Activated CD8-positive, alpha-beta T cell treated with anti-CD3 and anti-CD28 coated beads, Interleukin-2, amount 10 ng/mL, durations not matched to agents 7 days and 5 days (primary cell): ENCODE measurements at places on chromosomes 5 and 9. TPM values are rescaled to one million over a fixed set of nuclear protein-coding genes. Genes with fewer than 3 reads are reported as not detected.

DNA sequence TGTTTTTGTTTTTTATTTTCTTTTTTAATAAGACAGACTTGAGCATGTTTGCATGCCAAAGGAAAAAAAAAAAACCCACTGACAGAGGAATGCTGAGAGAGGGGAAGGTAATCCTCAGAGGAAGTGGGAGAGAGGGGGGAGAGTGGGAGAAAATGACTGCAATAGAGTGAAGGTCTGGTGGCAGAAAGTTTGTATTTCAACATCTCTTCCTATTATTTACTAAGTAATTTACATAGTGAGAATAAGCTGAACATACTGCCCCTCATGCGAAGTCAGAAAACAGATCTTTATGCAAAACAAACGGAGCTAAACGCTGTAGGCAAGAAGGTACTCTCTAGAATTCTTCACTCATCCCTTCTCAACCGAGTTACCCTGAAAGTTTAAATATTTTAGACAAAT, 45.0 kb downstream of the ELL2 start:
- no peak for DNase-seq

DNA sequence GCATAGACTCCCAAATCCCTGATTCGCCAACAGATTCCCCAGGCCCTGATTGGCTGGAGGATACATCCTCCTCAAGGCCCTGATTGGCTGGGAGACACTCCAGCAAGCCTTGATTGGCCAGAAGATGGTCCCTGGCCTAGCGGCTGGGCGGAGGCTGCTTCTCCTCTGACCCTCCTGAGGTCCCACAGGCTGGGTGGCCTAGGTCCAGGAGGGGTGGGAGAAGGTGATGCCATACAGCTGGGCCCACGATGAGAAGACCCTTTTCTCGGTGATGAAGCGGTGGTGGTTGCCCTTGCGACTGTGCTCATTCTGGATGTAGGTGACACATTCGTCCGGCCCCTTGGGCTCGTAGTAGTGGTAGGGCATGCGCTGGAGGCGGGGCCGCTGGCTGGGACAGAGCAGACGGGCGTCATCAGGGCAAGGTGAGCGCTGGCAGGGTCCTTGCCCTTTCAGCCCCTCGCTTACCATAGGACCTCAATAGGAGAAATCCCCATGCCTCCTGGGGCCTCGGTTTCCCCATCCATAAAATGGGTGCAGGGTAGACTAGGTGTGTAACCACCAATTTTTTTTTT, 9.0 kb upstream of the AK1 start:
- no peak for DNase-seq

DNA sequence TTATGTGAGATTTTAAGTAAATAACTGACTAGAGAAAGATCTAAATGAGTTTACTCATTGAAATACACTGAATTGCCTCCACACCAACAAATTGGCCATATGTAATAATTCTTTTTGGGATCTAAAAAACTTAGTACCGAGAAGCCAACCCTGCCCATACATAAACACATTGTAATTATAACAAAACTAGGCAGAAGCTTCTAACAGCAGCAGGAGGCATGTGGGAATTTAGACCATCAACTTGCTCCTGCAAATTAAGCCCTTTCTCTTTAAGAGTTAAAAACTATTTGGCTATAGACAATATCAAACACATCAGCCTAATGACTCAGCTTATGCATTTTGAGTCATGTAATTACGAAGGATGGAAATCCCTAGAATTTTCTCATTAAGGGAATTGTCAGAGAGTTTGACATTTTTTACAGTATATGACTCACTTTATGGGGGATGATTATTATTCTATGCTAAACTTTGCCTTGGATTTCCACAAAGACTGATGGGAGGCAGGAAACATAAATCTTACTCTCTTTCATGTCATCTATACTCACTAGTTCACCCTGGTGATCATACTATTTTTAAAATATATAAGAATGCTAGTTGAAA, 1.0 kb downstream of the IL7R start:
- no peak for DNase-seq

DNA sequence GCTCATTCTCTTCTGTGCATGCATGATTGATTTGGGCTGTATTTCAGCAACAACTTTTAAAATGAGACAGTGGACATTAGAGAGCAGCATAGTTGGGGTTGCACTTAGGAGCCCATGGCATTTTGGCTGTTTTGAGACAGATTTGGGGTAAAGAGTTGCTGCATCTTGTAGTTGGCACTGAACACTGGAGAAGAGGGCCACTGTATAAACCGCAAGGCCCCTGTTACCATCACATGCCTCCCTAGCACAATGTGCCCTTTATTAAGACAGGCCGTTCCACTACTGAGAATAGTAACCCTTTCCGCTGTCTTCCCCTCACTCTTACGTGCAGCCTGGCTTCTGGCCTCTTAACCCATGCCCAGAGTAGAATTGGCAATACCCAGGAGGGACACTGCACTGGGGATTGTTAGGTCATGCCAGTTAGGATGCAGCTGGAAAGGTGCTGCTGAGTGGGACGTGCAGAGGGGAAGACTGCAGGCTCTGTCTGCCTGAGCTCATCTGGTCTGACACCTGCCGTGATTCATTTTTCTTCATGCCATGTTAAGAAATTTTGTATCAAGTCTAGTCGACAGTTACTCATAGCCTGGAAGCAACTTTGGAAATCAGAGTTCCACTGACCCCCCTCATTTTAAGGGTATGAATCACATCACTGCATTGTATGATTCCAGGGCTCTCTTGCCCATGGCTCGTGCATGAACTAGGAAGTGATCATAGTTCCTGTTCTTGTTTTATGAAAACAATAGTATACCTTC, 146.9 kb upstream of the DMRT1 start:
- DNase-seq, result no peak

GRCh38 chr9:124980431-124980830, 39.5 kb upstream of the GOLGA1 start:
- no peak for DNase-seq

GRCh38 chr9:70773579-70773978, 347.8 kb downstream of the TRPM3 start:
- no peak for DNase-seq

- no peak for DNase-seq
Observed at GRCh38 chr5:44387406-44387805, 1.8 kb downstream of the FGF10 start.

GRCh38 chr5:144831650-144832049, 661.0 kb downstream of the KCTD16 start:
- DNase-seq, result no peak

GRCh38 chr5:77180167-77181081, 30.1 kb upstream of the PDE8B start:
- DNase-seq, result no peak

- no peak for DNase-seq
Observed at GRCh38 chr5:89156226-89156625, 273.2 kb upstream of the MEF2C start.

GRCh38 chr5:62682059-62682458, 103.4 kb downstream of the LRRC70 start:
- no peak for DNase-seq

DNA sequence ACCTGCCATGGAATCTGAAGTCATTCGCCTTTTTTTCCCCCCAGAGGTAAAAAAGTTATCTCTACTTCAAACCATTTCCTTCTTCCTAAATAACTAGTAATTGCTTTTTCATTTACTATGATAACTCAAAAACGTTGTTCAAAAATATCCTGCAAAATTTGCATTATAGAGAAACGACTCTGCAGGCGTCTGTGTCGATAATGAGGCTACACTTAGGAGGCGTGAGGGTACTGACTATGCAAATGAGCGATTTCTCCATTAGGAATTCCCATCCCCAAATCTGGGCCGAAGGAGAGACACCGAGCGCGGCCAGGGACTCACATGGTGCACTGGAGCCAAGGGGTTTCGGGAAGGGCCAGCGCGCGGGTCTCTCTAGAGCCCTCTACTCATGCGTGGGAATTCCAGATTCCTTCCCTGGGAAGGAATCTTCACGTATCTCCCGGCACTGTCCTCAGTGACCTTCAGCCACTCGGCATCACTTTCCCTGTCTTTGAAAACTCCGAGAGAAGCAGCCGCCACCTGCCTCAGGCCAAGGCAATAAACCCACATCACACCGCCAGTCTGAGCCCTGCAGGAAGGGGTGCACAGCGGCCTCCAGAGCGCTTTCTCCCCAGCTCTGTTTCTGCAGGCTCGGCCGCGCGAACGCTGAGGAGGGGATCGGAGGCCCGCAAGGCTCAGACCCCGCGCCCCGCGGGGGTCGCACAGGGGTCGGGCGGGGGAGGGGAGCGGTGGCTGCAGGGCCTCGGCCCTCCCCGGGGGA, 718 bp upstream of the DENND4C start:
- peak; percentile 76 for DNase-seq

DNA sequence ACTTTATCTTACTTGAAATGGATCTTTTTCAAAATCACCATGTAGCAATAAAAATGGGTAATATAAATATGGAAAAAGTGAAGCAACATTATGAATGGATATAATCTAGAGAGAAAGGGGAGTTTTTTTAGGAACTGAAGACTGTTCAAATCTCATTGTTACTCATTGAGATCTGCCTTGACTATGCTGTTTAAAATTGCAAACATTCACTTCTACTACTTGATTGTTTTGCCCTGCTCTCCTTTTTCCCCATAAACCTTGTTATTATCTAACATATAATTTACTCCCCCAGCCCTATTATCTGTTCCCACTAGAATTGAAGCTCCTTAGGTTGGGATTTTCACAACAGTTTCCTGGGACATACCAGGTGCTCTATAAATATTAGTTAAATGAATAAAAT, 22.0 kb downstream of the PAM start:
- DNase-seq, result no peak

DNA sequence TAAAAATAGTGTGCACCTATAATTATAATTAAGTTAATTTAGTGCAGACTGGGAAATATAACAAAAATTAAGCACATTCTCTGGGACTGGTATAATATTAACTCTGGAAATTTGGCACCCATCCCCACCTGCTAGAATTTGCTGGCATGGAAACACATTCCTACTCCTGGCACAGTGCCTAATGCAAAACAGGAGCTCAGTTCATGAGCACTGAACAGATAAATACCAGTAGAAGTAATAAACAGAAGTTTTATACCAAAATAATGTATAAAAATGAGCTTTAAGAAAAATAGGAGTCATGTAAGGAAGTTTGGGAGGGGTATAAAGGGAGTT, 23.7 kb upstream of the NPR3 start:
- no peak for DNase-seq

- no peak for DNase-seq
Observed at GRCh38 chr9:36911601-36912412, 122.3 kb downstream of the PAX5 start.

GRCh38 chr5:103942587-103943186, 380.1 kb upstream of the NUDT12 start:
- DNase-seq, result no peak

GRCh38 chr9:87581949-87582637, 84.4 kb downstream of the DAPK1 start:
- DNase-seq, result no peak

GRCh38 chr5:54900984-54901725, 84.2 kb downstream of the ESM1 start:
- no peak for DNase-seq

- no peak for DNase-seq
Observed at GRCh38 chr5:111486055-111486454, 26.3 kb downstream of the STARD4 start.

DNA sequence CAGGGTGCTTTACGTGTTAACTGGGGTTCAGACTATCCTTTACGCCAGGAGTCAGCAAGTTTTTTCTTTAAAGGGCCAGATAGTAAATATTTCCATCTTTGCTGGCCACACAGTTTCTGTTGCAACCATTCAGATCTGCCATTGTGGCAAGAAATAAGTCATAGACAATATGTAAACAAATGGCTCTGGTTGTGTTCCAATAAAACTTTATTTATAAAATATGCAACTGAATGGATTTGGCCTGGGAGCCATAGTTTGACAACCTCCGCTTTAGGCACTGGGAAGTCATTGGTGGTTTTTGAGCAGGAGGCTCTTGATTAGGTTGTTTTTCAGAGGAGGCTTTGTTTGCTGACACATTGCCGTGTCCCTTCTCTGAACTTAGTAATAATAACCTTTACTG, 90.7 kb downstream of the INSYN2B start:
- no peak for DNase-seq

DNA sequence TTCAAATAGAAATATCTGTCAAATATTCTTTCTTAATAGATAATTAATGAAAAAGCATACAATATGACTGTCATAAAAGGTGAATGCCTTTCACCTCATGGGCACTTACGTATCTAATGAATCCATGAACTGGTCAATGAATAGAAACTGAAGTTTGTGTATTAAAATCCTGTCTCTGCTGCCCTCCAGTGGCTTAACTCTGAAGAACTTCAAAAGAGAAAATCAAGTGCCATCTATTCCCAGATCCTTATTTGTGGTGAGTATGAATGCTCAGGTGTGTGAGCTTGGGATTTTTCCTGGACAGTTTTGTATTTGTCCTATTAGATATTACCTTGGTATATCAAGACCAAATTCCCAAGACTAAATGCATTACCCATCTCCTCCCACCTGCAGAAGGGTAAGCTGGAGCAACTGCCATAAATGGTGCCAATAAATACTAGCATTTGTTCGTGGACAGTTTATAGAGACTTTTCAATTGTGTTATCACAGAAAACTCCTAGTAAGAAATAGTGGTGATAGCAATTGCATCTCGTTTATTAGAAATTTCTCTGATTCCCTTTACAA, 44.0 kb upstream of the SVEP1 start:
- peak; percentile 35 for DNase-seq

GRCh38 chr9:124863371-124863871, 1.5 kb downstream of the ARPC5L start:
- no peak for DNase-seq

DNA sequence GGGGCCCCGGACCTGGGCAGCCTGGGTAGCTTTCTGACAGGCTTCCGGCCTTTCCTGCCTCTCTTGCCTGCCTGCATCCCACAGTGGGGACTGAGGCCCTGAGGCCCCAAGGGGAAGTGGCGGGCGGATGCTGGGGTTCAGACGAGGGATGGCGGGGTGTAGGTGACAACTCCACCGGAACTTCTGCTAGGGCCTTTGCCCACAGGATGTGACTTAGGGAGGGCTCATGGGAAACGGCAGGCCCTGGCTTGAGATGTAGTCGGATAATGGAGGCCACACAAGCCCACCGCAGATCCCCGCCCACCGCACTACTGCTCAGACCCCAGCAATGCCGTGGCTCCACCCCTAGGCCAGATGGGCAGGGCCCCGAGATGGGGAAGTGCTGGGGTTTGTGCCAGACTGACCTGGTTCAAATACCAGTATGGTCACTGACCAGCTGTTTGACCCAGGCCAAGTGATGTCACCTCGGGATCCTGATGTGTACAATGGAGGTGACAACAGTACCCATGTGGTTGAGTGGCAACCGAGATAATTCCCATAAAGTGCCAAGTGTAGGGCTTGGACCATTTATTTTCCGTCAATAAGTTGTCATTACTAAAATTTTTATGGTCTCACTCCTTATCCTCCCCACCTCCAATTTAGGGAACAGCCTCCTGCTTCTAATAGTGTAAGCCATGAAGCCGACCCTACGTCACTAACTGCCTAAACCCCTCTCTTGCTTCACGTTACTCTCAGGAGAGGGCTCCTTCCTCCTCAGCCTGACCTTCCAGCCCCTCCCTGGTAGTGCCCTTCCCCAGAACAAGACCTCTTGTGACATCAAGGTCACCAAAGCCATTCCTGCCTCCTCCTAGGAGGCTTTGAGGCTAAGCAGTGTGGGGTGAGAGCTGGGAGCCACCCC, 2.5 kb upstream of the CDK9 start:
- peak; percentile 93 for DNase-seq

PCDHGC4 gene
- not detected for total RNA-seq

DRD1 gene
- not detected for total RNA-seq

SLCO6A1 gene
- not detected for total RNA-seq

WNT8A gene
- total RNA-seq, result not detected

CDH9 gene
- total RNA-seq, result not detected

TOR4A gene
- total RNA-seq, result 7.0 TPM

RELL2 gene
- 37.1 TPM for total RNA-seq

ANKRD31 gene
- total RNA-seq, result 0.26 TPM

FCN1 gene
- not detected for total RNA-seq
